Cortex of kidney (tissue), 1 donor: ENCODE measurements at places on chromosomes 1 and 21.

GRCh38 chr21:35504277-35504676 lies 455.2 kb upstream of the RUNX1 start:
- no peak for DNase-seq

DNA sequence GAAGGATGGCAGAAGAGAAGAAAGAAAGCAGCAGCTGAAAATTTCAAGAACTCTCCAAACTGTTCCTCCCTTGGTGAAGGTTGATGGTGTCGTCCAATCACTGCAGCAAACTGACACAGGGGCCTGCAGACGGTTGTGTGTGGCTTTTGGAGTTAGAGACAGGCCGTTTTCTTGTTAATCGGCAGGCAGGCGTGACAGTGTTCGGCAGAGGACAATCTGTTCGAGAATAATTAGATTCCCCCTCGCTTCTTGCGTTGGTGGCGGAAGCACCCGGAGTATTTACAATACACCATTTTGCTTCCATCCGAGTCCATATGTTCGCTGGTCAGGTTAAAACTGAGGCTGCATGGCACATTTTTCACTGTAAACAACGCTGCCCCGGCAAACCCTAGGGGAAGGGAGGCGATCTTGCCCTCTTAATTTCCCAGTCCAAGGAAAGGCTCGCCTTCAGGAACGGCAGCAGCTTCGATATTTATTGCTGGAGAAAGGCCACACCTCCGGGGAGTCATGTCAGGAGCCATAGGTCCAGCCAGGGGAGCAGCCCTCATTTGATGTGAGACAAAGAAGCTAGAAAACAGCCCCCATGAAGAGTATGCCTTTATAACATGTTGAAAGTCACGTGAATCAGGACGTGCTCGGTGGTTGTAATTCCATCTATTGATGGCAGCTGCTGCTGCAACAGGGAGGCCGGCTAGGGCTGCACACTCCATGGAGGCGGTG lies 360.1 kb downstream of the SMYD3 start:
- DNase-seq = no peak

DNA sequence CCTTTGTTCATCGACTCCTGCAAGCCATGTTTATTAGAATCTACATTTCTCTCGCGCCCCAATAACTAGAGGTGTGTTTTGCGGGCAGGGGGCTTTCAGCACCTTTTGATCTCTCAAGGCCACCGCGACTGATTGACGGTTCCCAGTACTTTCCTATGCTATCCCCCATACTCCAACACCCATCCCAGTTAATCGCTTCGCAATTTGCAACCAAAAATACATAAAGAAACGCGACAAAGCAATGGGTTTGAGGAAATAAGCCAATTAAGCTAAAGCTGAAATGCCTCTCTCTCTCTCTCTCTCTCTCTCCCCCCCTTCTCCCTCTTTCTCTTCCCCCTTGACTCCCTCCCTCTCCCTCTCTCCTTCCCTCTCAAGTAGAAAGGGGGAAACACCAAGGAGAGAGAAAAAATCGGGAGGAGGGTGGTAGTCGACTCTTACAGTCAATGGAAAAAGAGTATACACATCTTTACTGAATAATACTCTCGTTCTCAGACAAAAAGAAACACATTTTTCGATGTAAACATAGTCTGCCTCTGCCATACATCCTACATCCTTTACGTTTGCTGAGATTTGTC lies 128.0 kb upstream of the DPYD start:
- DNase-seq = no peak

DNA sequence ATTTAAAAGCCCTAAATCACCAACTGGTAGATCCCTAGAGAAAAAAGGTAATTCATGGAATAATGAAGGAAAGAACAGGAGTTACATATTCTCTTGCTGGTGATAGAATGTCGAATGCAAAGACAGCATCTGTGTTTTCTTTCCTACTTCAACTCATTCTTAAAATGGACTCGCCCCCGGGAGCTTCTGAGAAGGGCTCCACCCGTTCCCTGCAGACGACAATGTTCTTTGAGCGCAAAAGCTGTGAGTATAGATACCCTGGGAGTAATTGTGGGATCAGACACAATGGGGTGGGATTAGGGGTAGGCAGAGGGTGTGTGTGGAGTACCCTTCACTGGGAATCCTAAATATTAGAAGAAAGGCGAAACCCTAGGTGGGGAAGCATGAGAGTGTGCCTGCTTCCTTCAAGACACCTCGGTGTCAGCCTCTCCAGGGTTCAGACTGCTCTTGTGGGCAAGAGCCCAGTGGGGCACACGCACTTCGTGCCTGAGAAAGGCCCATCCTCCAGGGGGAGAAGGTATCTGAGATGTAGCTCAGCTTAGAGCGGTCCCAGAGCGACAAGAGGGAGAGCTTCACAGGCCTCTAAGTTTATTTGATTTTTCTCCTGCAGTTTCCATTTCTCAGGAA lies 123.3 kb upstream of the DPYD start:
- DNase-seq = no peak

- no peak for DNase-seq
These were observed 5.1 kb downstream of the SH2D1B start for GRCh38 chr1:162406811-162407210.

- DNase-seq = no peak
These were observed 176.1 kb downstream of the CACNA1E start for GRCh38 chr1:181659321-181659957.
